ENCODE measurements at places on chromosomes 5 and 9.

DNA sequence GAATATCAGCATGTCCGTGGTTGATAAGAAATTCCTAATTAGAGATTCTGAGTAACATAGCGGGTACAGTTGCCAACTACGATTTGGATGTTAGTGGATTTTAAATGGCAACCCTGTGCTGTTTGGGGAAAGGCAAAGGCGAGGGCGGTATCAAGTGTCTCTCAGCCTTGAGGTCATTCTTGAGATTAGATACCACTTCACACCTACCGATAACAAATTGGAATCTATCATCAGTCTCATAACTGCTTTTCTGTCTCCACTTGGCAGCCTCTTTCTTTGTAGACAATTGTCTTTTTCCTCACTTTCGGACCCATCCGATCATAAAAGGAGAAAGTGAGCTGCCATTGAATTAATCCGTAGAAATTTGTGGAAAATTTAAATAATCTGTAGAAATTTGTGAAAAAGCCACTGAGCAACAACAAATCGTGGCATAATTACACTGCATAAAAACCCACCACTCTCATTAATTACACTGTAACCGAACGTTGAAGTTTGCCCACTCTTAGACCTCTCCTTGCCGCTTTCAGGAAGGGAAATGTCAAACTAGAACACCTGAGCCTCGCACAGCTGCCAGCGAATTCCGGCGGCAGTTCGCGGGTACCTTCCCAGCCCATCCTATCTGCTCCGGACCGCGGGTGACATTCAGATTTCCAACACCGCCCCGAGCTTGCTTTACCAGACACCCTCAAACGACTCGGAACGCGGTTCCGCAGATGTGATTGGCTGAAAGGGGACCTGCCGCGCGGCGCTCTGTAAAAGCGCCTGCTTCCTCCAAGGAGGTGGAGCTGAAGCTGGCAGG, 849 bp upstream of the RGMB start:
- DNase-seq = peak; percentile 46

DNA sequence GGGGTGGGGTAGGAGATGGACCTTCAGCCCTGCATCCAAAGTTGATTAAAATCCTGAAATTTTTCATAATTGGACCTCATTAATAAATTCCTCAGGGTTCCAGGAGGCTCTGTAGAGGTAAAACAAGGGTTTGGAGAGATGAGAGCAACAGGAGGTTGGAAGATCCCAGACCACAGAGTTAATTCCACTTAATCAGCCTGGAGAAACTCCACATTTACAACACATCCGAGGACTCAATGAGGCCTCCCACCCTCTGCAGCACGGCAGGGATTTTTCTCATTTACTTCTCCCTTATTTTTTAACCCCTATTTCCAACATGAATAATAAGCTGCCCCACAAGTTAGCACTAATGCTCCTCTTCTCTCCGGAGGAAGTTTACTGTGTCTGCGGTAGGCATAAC, 165.0 kb upstream of the MAP3K1 start:
- no peak for DNase-seq

- DNase-seq = no peak
Observed at GRCh38 chr9:113542741-113543140, 79.2 kb downstream of the RGS3 start.

- no peak for DNase-seq
Observed at GRCh38 chr5:172905346-172906140, 53.7 kb upstream of the RPL26L1 start.

- DNase-seq = no peak
Observed at GRCh38 chr5:60806591-60807243, 37.4 kb downstream of the ELOVL7 start.

DNA sequence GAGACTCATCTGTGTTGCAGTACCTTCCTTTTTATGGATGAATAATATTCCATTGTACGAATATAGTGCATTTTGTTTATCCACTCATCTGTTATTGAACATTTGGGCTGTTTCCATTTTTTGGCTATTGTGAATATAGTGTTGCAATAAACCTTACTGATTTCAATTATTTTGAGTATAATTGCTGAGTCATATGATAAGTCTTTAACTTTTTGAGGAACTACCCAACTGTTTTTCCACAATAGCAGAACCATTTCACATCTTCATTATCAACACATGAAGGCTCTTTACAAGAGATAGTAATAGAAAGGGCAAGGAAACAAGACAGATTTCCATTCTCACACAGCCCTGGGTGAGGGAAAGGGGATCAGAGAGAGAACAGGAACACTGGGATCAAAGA, 329.2 kb downstream of the RAB3C start:
- no peak for DNase-seq

- no peak for DNase-seq
Observed at GRCh38 chr5:146697211-146697610, 181.2 kb upstream of the GPR151 start.

GRCh38 chr9:34991607-34992375, 2.2 kb downstream of the DNAJB5 start:
- DNase-seq = peak; percentile 36

- no peak for DNase-seq
Observed at GRCh38 chr5:147750065-147750464, 32.5 kb downstream of the JAKMIP2 start.

DNA sequence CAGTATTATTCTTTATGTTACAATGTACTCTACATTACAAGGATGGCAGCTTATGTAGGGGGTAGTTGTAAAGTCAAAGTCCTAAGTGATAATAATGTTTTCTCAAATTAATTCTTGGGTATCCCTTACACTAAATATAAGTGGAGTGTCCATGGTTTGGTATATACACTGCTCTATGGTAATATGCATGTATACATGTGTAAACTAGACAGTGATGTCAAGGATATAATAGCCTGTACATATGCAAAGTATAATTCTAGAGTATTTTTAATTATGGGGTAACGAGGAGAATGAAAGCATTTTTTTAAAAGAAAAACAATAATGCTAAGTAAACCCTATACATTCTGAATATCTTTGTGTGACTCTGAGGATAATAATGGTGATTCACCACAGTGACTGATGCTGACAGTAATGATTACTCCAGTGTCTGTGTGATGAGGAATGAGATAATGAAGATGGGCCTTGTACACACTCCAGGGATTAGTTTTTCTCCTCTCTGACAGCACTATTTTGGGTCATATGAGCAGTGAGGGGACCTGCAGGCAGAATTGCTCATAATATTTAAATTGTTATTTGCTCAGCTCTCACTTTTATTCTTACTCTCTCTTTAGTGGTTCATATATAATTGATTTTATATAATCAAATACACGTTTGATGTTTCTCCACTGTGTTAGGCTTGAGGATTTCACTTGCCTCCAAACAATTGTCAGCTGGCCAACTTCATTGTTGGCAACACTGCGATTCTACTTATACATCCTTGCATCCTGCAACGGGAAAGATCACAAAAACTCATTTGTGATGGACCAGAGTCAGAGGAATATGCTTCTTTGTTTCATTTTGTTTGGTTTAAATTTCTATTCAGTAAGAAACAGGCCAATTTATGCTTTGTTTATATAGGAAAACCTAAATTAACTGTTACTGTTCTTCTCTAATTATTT, 88.2 kb downstream of the NREP start:
- DNase-seq = no peak

DNA sequence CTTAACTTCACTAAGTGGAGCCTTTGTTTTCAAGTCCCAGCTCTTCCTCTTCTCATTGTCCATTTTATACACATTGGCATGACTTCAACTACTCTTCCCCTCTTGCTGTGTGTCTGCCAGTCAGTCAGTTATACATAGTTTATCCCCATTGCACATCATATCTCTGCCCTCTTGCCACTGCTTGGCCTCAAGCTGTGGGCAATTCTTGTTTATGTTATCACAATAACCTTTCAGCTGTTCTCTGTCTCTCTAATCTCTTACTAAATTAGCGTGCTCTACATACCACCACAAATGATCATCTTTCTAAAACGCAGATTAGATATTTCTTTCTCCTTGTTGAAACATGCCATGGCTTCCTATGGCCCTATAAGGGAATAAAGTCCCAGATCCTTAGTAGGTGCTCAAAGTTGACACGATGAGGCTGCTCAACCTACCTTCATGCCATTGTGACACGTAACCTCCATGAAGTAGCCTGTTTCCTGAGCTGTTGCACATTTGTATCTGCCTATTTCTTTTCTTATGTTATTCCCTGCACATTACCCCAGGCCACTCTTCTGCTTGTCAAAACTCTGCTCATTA, 239.3 kb downstream of the GAS1 start:
- DNase-seq = no peak

DNA sequence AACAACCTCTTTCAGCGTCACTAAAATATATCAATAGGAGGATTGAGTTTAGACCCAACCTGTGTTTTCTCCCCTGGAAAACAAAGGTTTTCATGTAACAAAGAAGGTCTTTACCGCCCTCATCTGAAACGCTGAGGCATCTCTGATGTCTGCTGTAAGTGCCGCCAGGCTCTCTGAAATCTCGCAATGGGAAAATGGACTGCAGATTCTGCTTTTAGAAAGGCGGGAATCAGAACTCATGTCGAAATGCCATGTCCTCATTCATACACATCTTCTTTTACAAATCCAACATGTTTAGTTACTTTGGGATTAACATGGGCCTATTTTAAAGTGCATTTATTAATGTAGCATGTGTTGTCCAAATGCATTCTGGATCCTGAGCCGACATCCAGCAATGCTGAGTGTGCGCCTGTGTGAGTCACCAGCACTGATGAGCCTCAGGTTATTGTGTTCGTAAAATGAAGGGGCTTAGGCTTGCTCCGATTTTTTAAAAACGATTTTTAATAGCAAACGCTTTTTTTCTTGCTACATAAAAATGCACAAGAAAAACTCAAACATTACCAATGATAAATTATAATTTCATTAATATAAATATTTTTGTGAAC, 51.9 kb upstream of the PLEKHG4B start:
- DNase-seq = no peak

DNA sequence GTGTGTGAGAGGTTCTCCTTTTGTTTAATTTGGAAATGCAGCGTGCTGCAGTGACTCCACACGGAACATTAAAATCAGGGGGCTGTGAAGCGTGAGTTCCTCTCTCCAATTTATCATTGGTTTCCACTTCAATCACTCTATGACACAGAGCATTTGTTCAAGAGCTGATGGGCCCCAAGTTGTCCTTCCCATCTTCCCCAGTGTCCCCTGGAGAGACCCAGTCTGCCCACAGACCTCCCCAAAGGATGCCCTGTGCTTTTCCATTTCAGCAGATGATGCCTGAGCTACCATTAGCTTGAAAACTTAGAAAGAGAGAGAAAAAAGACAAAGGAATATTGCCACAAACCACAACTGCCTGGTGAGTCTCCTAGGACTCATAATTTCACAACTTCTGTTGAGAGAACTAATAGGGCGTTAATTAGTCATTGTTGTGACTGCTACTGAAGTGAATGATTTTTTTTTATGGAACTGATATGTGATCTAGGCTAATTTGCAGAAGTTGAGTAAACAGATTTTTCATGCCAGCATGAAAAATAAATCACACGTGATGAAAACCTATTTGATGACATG, 772.7 kb downstream of the SEMA5A start:
- DNase-seq = no peak

DNA sequence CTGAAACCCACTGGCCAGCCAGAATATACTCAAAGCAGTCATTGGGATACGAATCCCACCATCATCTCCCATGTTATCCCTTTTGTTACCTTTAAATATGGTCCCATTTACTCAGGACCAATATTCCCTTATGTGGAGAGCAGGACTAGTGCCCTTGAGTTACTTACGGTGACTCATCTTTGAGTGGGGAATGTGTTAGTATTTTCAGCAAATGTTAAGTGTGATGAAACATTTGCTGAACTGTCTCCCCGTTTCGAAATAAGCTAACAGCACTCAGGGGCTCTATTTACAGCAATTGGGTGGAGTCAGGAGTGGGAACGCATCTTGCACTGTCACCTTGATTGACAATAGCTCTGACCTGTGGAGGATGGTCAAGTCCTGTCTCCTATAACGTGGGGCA, 67.4 kb downstream of the CTSL start:
- DNase-seq = no peak

DNA sequence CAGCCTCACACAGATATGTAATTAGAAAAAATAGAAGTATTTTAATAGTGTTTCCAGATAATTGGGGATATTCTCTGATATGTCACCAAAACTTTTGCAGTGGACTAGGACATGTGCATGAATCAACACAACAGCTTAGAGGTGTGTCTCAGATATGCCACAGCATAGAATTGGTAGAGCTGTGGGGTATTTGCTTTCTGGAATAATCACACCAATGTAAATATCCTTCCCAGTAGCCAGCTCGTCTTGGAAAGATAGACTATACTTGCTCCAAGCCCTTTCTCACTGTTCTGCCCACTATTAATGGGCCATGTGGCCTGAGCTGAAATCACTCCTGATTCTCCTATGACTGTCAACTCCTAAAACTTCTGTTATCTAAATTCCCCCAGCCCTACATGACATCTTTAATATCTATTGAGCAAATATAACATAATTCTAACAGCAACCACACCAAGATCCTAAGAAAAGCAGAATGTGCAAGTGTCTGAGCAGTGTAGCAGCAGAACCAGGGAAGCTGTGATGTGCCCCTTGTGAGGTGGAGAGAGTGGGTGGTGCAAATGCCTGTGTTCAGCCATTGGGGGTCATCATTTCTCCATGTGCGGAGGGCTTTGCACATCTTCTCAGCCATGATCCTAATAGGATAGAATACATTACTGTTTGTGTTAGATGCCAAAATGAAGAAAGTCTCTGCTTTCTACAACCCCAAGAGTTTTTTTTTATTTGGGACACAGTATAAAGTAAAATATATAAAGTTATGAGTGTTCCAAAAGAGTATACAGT, 65.0 kb downstream of the MELK start:
- no peak for DNase-seq

DNA sequence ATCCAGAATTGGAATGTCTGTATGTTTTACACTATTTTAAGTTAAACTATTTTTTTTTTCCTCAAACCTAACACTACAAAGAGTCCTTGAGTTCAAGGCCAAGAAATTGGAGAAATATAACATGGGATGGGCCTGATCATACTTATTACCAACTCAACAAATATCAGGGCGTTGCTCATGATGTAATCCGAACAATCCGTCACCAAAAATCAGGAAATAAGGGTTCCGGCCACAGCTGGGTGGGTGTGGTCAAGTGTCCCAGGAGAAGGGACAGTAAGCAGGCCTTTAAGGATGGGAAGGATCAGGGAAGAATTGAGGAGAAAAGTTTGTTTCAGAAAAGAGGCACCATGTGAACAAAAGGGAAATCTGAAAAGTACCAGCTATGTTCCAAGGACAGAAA, 29.8 kb downstream of the MED27 start:
- no peak for DNase-seq

DNA sequence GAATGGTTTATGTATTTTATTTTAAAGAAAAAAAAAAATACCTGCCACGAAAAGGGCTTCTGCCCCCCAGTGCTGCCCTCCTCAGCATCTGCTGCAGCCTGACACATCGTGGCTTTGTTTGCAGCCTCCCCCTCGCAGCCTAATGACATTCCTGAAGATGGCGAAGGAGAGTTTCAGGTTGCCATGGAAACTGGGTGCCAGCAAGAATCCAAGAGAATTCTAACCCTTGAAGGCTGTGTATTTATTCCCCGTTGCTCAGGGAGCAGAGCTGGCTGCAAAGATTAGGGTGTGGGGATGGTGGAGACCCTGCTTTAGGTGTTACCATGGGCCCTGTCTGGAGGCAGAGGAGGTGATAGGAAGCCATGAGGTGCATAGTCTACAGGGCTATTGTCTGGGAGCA, 126.6 kb downstream of the NSG2 start:
- DNase-seq = no peak

GRCh38 chr5:44300551-44300950, 88.7 kb downstream of the FGF10 start:
- no peak for DNase-seq

GRCh38 chr9:16002816-16003215, 450.0 kb downstream of the CCDC171 start:
- DNase-seq = no peak

- DNase-seq = no peak
Observed at GRCh38 chr9:130043654-130044623, 950 bp upstream of the FNBP1 start.

GRCh38 chr9:113254991-113255390, 20.4 kb downstream of the CDC26 start:
- no peak for DNase-seq

Measured in stimulated activated CD4-positive, alpha-beta T cell treated with anti-CD3 and anti-CD28 coated beads, Interleukin-4, amount 100 ng/mL, for 4 hours (primary cell).